Hematopoietic multipotent progenitor cell treated with erythropoietin and hydrocortisone succinate and interleukin-3 and kit ligand, for 15 days (in vitro differentiated cells): ENCODE measurements at places on chromosomes 4 and X.
A peak's percentile ranks its signal among the peaks of the same experiment; 100 is the strongest.

DNA sequence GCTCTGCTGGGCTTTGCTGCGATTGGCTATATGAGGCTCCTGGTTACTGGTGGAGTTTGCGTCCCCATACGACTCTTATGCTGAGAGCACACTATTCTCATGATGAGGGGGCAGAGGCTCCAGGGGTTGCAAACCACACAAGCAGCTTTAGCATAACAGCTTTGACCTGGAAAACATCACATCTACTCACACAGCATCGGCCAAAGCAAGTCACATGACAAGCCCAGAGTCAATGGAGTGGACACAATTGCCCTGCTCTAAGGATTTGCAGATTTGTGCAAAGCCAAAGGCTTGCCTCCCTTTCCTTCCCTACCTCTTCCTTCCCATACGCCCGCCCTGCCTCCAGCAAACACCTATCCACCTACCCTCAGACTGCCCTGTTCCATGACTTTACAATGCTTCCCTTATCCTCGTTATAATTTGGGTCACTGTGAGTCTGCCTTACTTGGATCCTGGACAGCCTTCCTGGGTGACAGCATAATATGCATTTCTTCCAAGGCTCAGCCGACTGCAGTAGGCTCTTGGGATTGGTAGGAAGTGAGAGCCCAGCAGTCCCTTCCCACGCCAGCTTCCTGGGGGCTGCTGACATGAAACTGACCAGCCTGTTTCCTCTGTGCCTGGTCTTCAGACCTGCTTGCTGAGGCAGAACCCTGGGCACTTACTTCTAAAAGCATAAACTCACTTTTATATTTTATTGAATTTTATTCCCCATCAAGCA lies 208.2 kb upstream of the PSAPL1 start:
- no peak for DNase-seq

- DNase-seq: no peak
Measured at GRCh38 chrX:14125462-14125861, 95.8 kb upstream of the GEMIN8 start.

- DNase-seq: peak; percentile 11
Measured at GRCh38 chr4:140884431-140885058, 128.4 kb upstream of the TBC1D9 start.

- DNase-seq: no peak
Measured at GRCh38 chr4:67556436-67556835, 2.1 kb upstream of the STAP1 start.

- DNase-seq: no peak
Measured at GRCh38 chrX:8848911-8849310, 47.7 kb upstream of the FAM9A start.

DNA sequence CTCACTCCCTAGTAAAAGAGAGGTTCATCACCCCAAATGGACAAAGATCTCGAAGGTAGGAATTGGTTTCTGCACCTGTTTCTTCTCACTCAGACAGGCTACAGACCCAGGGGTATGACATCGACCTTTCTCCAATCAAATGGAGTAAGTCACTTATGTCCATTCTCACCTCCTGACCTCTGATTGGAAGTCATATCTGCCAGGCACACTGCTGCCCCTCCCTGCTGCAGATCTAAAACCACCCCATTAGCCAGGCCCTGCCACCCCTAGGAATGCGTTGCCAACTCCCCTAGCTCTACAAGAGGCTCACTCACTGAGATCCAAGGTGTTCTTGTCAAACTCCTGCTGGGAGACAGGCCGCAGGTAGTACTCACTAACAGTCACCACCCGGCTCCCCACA lies 6.8 kb downstream of the GPKOW start:
- peak; percentile 55 for DNase-seq

- no peak for DNase-seq
Measured at GRCh38 chr4:157791236-157791635, 381.6 kb downstream of the GASK1B start.

- DNase-seq: no peak
Measured at GRCh38 chr4:77393996-77394395, 211.6 kb upstream of the CXCL13 start.

GRCh38 chrX:42085836-42086235 lies 162.5 kb upstream of the CASK start:
- no peak for DNase-seq

DNA sequence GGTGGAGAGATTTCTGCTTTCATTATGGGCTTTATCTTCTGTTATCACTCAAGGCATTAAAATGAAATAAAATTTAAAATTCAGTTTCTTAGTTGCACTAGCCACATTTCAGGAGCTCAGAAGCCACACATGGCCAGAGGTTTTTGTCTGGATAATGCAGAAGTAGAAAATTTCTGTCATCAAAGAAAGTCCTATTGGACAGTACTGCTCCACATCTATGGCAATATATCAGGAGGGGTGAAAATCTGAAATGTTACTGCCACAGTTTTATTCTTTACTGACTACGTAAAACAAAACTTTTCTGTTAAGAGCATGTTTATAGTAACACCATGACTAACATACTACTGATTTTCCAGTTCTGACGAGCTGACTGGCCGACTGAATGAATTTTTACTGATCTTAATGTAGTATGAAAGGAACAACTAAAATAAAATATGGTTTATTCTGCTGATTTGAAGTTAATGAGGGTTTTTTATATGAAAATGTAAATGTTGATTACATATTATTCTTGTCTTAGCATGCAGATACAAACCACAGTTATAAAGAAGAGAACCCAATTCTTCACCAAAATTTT lies 264.0 kb upstream of the HAND2 start:
- DNase-seq: no peak

DNA sequence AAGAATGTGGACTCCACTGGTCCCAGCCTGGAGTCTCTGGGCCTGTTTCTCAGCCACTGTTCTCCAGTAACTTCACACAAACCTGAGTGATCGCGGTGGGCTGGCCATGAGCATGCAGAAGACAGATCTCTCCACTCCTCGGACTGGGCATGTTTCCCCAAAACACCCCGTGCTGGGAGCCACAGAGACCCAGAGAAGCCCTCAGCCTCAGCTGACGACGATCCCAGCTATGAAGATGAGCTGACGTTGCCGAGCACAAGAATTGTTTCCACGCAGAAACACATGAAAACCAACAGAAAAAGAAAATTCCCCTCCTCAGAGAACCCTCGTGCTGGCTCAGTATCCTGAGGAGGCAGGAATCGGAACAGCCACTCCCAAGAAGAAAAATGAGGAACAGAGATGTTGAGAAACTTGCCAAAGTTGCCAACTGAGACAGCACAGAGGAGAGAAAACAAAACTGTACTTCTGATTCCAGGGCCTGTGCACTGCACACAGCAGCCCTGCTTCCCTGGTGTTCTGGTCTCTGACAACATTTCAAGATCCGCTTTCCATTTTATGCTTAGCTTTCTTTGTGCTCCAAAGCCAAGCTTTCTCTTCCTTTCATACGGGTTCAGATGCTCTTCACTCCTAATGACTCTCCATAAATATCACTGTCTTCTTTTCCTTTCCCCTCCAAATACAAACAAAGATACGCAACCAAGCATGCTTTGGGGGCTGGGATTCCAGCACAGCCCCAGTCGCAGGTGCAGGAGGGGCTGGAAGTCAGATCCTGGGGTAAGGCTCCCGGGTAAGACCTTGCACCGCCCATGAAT lies 81.4 kb downstream of the IRF2 start:
- no peak for DNase-seq

GRCh38 chrX:72316408-72317110 lies 10.8 kb upstream of the CITED1 start:
- DNase-seq: no peak

DNA sequence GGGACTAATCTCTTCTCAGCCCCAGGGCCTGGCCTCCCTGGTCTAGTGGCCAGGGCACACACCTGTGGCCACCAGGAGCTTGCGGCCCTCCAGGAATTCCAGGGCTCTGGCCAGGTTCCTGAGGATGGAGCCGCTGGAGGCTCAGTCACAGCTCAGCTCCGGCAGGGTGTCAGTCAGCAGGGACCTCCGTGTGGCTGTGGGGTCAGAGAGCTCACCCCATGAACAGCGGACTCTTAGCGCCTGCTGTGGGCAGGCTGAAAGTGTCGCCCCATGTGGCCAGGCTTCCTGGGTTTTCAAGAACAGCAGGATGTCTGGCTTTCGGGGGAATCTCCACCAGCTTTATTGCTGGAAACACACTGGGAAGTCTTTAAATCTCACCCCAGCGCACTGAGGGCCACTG lies 19.3 kb upstream of the SH3TC1 start:
- DNase-seq: no peak

DNA sequence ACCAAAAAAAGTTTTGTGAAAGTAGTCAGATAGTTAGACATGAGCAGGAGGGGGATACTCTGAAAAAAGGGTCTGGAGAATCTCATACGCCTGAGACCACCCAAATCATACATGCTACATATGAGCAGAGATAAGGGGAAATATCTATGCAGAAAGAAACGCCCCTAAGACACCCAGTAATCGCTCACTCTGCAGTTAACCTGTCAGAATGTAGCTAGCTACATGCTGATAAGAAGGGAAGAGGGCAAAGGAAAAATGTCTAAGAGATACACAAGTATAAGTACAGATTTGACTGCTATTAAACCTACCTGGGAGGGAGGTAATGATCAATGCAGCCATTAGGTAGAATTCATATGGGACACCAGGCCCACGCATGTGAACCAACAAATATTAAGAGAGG lies 1159.5 kb upstream of the PCDH10 start:
- no peak for DNase-seq

- DNase-seq: no peak
Measured at GRCh38 chr4:71338846-71339593, at the start of gene SLC4A4. Gene SLC4A4 (plus strand): TSS chr4:71339020.

DNA sequence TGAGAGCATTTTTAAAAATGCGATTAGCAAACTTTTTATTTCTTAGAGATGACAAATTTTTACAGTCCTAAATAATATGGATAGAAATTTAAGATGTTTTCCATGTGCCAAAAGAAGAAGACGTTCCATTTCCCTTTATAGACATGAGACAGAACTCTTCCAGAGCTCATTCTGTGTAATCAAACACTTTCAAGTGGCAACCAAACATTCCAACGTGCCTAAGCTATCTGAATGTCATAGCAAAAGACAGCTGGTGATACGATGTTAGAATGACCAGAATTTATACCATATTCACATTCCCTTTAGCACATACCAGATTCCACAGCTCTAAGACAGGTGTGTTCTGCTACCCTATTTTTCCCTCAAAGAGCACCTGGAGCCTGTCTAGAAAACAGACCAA lies 133.2 kb downstream of the ENOX2 start:
- DNase-seq: no peak

DNA sequence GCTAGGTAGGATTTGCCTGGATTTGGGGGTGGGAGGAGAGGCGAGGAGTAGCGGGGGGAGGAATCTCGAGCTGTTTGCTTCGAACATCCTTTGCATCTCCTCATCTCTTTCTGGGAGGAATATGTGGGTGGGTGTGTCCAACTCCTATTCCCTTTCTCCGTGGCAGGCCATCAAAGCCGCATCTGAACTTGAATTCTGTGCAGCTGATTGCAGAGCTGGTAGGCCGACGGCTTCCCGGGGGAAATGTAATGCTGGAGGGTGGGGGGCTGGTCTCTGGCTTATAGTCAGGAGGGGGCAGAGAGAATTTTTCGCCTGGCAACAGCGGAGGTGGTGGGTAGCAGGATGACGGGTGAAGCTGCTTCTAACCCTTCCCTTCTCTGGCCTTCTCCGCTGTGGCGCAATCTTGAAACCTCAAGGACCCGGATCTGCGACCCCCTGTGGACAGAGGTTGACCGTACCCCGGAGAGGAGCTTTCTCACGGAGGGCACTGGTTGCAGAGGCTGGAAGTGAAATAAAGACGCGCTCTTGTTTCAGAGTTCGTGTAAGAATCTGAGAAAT lies 628 bp downstream of the ZCCHC12 start:
- no peak for DNase-seq

- DNase-seq: no peak
Measured at GRCh38 chrX:129461801-129462456, 61.4 kb downstream of the SMARCA1 start.

GRCh38 chr4:127174616-127175015 lies 458.1 kb upstream of the INTU start:
- DNase-seq: no peak

DNA sequence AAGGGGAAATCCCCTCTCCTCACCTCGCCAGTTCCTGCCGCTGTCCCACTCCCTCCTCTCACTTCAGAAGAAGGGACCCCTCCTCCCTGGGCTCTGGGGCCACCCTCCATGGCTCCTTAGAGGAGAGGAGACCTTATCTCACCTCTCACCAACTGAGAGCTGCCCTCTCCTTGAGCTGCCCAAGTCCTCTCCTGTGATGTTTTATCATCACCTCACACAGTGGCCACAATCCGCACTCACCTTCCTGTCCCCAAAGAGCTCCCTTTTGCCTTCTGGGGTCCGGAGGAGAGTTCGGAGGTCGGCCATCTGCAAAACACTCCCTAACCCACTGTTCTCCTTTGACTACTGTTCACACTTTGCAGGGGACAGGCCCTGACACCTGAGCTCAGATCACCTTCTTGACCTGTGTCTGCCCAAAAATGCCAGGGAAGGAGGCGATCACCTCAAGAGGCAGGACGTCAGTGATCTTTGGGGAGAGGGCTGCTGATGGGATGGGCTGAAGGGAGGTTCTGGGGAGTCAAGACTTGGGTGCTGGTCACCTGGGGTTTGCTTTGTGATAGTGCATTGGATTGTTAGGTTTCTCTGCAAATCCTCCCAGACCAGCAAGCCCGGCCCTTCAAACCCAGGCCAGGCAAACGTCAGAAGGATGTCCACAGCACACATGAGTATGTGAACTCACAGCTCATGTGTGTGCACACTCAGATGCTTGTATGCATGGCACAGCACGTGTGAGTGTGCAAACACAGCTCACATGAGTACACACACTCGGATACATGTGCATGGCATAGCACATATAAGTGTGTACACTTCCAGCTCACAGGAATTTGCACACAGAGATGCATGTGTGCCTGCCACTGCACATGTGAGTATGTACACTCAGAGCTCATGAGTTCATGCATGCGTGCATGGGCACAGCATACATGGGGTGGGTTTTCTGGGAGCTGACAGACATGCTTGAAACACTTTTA lies 41.8 kb downstream of the HTRA3 start:
- no peak for DNase-seq

GRCh38 chrX:114075073-114075673 lies 508.7 kb upstream of the HTR2C start:
- DNase-seq: no peak

- DNase-seq: no peak
Measured at GRCh38 chr4:138910195-138910913, 105.2 kb upstream of the NOCT start.

GRCh38 chrX:40104630-40104984 lies 6.8 kb upstream of the BCOR start:
- no peak for DNase-seq

- no peak for DNase-seq
Measured at GRCh38 chr4:26746802-26747213, 113.8 kb upstream of the STIM2 start.

DNA sequence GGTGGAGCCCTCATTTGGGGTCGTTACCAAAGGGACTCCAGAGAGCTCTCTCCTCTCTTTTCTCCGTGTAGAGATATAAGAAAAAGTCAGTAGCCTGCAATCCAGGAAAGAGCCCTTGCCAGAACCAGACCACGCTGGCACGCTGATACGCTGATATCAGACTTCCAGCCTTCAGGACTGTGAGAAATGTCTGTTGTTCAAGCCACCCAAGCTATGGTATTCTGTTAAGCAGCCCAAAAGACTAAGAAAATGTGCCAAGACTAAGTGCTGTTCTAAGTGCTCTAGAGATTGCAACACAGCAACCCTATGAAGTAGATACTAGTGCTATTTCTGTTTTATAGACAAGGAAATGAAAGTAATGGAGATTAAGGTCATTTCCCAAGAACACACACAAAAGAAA lies 205.7 kb downstream of the CAMK2D start:
- no peak for DNase-seq

- no peak for DNase-seq
Measured at GRCh38 chrX:12240491-12240890, 102.2 kb downstream of the FRMPD4 start.

- no peak for DNase-seq
Measured at GRCh38 chrX:71550578-71550977, 17.7 kb downstream of the OGT start.
